ENCODE measurements at places on chromosomes 6 and 20. TPM values are rescaled to one million over a fixed set of nuclear protein-coding genes. Genes with fewer than 3 reads are reported as not detected.

DNA sequence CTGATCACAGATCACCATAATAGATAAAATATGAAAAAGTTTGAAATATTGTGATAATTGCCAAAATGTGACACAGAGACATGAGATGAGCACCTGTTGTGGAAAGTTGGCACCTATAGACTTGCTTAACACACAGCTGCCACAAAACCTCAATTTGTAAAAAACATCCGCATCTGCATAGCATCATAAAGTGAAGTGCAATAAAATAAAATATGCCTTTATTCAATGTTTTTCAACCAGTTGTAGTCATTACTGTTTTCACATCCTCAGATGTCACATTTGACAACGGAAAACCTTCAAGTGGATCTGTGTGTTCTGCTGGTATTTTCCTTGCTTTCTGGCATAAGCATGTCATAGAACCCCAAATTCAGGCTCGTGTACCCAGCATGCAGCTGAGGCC, 50.2 kb upstream of the IFNGR1 start:
- DNase-seq = no peak

DNA sequence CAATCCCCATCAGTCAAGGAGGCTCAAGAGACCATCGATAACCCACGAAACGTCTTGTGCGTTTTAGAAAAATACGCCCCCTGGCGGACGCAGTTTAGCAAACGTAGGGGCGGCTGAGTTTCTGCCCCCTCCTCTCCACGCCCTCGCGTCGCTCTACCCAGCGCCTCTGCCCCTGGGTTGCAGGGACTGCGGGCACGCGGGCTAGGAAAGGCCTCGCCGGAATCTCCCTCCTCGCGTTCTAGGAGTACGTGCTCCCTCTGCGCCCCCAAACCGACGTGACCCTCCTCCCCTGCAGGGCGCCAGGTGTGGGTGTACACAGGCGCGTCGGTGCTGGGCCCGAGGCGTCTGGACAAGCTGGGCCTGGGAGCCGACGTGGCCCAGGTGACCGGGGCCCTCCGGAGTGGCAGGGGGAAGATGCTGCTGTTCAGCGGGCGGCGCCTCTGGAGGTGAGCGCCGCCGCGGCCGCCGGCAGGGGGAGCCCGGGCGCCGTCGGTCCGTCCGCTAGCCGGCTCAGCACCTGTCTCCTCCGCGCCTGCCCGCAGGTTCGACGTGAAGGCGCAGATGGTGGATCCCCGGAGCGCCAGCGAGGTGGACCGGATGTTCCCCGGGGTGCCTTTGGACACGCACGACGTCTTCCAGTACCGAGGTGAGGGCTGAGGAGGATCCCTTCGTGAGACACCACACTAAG, 5.3 kb downstream of the MMP9 start:
- DNase-seq = peak; percentile 32

RBM24 gene
- 4.7 TPM for polyA plus RNA-seq

DNA sequence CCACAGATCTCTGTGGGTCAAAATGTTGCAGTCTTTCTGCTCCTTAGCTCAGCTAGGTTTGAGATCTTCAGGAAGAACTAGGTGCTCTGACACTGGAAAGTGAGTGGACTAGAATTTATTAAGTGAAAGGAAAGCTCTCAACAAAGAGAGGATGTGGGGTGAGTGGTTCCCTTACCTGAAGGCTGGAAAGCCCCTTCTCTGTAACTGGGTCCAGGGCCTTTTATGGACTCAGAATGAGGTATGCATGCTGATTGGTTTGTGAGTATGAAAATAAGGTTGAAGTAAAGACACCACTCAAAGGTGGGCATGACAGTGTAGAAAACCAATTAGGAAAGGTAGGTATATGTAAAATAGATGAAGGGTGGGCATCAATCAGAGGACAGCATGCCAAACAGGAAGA, 485.5 kb downstream of the CD109 start:
- DNase-seq = no peak

- DNase-seq = no peak
These were observed 33.2 kb upstream of the TRAM2 start for GRCh38 chr6:52610011-52610410.

FHL5 gene
- 5.6 TPM for polyA plus RNA-seq

RSPH4A gene
- polyA plus RNA-seq = 11.3 TPM

KCNK16 gene
- 0.21 TPM for polyA plus RNA-seq

- DNase-seq = no peak
These were observed 238.1 kb upstream of the IRAK1BP1 start for GRCh38 chr6:78629154-78629721.

RSPO4 gene
- polyA plus RNA-seq = 3.5 TPM

ARFGAP1 gene
- polyA plus RNA-seq = 53.1 TPM

DNA sequence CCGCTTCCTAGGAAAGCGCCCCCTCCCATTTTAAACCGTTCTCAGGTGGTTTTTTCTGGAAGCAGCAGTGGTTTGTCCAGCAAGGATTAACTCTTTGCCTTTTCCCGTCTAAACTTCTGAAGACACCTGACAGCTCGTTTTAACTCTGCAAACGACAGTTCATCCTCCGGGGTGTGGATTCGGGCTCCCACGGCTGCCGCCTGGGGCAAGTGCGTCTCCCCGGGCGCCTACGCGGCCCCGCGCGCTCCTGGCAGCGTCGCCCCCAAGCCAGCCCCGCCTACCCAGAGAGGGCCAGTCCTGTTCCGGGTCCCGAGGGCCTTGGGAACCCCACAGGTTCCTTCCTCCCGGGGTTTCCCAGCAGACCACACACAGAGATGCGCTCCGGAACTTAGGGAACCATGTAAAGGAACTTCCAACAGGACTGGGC, 54.4 kb downstream of the PRR18 start:
- DNase-seq = no peak

DNA sequence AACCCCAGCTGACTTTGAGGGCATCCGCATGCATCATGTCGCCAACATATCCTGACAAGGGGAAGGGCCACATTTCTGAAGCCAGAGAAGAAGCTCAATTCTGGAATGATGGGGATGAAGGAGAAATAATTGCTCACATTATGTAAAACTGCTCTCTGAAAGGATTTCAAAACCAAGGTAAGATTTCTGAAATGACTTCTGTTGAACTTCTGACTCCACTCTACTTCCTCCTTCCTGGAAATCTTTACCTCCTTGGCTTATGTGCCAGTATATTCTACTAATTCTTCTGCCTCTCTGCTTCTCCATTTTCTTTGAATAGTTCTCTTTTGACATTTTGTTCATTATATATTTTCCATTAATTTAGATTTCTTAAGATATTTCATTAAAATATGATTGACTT, 31.9 kb downstream of the HLA-DPB1 start:
- DNase-seq = no peak

PI16 gene
- polyA plus RNA-seq = 0.18 TPM

DNA sequence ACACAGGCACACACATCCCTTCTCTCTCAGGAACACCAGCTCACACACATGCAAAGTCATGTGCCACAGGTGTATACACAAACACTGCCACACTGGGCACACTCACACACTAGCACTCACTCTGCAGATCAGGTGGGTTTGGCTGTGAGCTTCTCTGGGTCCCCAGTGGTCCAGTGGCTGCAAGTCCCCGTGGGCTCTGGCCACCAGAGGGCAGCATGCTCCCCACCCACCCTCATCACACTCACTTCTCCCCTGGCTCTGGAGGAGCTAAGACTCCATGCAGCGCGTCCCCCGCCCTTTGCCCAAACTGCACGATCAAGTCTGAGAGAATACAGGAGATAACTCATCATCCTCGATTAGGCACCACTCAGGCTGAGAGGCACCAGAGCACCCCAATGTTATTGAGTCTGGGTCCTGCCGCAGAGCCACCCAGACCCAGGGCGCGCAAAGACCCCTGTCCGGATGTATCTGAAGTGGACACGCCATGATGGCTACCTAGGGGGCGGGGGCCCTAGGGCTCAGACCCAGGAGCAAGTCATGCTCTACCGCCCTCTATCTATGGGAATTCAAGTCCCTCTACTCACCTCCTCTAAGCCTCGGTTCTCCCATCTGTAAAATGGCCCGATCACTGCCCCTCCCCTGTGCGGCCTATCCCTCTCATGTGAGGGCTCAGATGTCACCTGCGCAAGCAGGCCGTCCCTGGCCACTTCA, 90.5 kb downstream of the GRM4 start:
- peak; percentile 42 for DNase-seq

DNA sequence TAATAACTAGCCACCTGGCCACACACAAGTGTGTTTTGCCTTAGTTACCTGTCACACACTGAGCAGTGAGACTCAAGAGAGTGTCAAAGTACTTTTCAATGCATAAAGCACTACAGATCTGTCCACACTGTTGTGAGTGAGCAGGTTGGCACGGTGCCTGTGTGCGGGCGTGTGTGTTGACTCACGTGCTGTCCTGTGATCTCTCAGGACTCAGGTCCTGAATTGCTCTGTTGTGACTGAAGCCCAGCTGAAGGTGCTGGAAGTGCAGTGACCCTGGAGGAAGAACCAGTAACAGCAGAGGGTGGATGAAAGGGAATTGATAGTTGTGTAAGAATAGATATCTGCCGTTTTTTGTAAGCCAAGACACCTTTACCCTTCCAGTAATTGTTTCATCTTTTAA, 18.3 kb downstream of the SLC16A10 start:
- DNase-seq = peak; percentile 81

DNA sequence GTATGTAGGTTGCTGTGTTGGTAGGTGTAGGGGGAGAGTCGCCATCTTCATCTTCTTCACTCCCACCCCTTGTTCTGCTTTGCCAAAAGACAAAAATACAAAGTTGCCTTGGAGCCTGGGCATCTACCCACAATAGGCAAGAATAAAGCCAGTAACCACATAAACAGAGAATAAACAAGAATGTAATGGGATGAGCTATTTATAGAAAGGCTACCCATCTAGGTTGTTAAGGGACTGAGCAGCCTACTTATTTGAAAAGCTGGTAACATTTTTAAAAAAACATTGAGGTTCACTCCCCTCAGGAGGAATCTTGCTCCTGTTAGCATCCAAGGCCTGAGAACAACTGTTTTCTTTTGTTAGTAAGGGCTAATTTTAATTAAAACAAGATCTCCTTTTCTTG, 301.4 kb upstream of the STXBP5 start:
- DNase-seq = no peak

GRCh38 chr20:20782231-20782630, 69.8 kb upstream of the RALGAPA2 start:
- peak; percentile 63 for DNase-seq

KIF25 gene
- 12.4 TPM for polyA plus RNA-seq

DNA sequence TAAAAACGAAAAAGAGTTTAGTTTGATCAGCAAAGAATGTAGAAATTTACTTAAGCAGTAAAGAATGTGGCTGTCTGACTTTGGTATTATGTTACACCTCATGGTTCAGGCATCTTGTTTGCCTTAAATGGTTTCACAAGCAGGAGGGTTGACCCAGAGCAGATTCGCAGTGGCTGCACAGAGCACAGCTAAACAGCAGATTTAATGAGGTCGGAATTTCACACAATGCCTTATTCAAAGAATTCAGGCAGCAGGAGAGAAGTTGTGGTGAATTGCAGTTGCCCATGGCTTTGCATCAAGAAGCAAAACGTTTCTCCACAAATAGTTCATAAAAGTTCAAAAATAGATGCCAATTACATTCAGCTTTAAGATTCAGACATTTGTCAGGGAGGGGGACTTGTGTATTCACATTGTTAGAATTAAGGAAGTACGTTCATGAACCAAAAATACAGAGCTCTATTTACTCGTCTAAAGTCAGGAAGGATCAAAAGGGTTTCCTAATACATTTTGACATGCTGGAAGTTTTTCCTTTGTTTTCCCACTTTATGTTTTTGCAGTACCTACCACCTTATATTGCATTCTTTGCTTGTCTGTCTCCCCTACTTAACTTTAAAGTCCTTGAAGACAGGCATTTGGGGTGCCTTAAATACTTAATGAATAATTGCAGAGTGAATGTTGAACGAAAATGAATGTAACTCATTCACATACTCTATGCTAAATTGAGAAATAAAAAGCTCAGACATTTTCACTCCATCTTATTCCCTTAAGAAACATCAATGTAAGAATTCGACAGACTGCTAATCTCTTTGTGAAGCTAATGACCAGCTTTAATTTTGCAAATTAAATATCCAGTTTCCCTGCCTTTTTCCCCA, 1163.6 kb upstream of the CITED2 start:
- peak; percentile 13 for DNase-seq

DNA sequence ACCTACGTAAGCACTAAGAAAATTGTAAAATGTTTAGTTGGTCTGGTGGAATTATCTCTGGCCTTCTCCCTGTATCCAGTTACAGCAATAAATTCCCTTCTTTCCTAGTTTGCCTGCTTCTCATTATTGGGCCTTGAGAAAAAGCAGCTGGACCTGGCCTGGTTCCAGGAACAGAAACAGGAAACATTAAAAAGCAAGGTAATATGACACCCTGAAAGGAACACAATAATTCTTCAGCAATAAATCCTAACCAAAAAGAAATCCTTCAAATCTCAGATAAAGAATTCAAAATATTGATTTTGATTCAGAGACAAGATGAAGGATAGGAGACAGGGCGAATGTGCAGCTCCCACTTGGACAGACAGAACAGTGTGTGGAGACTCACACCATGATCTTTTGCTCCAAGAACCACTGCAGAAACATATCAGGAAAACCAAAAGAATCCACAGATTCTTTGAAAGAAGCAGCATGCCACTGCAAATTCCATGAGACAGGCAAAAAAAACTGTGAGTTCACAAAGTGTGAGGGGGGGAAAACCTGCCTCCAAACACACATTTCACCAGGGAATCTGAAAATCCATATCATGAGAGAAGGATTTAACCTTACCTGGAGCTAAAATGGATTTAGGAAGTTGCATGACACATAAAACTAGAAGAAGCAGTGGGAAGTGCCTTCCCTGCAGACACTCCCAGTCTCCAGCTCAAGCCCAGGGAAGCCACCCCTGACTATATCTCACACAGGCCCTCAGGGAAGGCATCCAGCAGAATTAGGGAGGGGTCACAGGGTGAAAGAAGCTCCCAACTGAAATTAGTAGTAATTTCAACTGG, 28.9 kb downstream of the TREM1 start:
- no peak for DNase-seq

DNA sequence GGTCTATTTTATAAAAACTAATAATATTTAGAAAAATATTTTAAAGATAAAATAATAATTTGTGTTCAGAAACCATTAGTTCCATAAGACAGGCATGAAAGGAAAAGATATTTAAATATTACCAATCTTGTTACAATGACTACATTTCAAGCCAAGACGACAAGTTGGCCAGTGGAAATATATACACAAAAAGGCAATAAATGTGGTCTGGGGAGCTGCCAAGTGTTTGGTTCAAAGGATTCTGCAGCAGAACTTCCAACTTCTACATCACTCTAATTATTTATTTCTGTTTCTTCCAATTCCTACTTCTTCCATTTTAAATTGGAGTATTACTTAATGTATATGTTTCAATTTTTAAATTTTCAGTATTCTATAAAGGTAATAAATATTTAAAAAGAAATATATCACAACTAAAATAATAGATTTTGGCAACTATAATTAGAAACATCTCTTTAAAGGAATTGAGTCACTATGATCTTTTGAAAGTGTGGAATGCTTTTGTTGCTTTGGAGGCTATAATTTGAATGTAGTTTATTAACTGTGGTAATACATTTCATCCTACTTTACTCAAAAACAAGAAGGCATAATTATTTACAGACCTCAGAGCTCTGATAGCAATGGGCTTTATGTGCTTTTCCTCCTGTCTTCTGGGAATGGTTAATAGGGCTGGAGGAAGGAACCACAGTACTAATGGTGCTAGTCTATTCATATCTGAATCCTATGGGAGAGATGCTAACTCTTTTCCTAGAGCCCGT, 129.7 kb upstream of the FAM184A start:
- peak; percentile 65 for DNase-seq

GRCh38 chr6:125300992-125301434, 754 bp downstream of the HDDC2 start:
- no peak for DNase-seq

Data from left lung (tissue), 14 donors.